A673 (cell line): ENCODE measurements at places on chromosomes 6 and 20. TPM values are rescaled to one million over a fixed set of nuclear protein-coding genes. Genes with fewer than 3 reads are reported as not detected.

The ABHD16B gene
- not detected in 2 replicates for total RNA-seq

- DNase-seq, result no peak
Measured at GRCh38 chr20:45432294-45432693, 16.4 kb downstream of the PIGT start.

- no peak for DNase-seq
Measured at GRCh38 chr6:128990915-128991314, 108.0 kb downstream of the LAMA2 start.

GRCh38 chr20:8431538-8432434, 299.7 kb downstream of the PLCB1 start:
- DNase-seq, result no peak

DNA sequence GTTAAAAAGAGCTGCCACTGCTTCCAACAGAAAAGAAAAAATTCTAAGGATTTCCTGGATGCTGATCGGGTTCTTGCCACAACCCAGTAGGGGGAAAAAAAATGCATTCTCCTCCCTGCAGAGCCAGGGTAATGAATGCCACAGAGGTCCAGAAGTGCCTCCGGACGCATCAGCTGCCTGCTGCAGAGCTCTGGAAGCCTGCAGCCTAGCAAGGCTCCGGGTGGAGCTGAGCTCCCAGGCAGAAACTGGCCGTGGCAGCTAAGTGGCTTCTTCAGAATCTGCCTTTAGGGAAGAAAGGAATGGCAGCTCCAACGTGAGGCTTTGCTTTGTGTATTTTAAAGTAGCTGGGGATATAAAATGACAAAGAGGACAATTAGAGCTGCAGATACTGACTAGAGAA, 155.0 kb downstream of the CFAP61 start:
- DNase-seq, result no peak

The ACOT13 gene
- 31.2 and 40.8 TPM in 2 replicates for total RNA-seq

The TOX2 gene
- 107 and 117 TPM in 2 replicates for total RNA-seq

The PRDM13 gene
- total RNA-seq, result 0.58 and 1.2 TPM in 2 replicates

DNA sequence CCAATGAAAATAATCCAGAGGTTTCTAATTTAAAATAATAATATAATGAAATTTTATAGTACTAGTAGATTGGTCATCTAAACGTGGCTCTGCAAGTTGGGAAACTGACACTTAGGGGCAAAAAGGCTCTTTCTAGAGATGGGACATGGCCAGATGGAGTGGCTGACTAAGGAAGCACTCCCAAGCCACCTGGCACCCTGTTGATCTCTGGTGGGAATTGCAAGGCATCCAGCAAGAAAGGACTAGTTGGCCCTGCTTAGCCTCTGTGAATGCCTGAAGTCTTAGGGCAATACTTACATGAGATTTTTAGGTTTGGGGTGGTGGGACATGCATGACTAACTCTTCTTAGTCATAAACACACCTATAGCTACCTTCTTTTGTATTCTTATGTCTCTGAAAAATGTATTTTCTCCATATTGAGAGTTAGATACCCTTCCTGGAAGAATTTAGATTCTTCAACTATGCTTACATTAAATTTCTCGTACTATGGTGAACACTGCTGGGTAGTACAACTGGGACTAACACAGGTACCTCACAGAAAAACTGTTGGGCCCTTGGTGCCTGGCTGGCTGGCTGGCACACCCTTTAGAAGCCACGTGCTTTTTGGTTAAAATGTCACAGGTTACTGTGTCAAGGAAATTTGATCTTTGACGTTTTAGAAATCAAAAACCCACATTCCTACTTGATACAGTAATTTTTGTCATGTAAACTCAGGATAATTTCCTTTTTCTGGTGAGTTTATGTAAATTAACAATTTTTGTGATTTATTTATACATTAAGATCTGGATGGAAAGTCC, 25.0 kb upstream of the SH3BGRL2 start:
- no peak for DNase-seq

GRCh38 chr6:132400883-132401617, at the start of gene MOXD1:
Gene MOXD1, minus strand, starts transcription at chr6:132401475. Its CDS starts 49 bp downstream, at chr6:132401426.
- no peak for DNase-seq

- DNase-seq, result no peak
Measured at GRCh38 chr6:15061180-15061641, 184.7 kb upstream of the JARID2 start.

DNA sequence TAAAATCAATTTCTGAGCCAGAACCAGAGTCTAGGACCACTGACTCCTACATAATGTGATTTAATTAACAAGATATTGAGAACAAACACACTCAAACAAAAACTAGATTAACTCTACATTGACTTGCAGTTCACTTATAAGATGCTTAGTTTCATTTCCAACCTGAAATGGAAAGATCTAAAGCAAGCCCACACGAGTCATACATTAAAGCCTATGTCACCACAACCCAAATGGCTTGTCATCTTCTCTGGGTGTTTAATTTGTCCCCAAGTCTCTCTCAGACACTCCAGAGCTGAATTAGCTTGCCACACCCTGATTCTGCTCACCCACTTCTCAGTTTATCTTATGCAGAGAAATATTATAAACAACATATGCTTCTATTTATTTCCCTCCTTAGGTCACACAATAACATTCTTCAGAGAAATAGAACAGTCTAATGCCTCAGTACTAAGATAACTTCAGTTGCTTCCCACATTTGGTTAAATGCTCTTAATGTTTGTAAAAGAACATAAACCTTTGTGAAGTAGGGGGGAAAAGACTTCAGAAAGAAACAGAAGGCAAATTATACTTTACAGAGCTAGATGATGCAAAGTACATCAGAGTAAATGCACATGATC, 8.8 kb upstream of the FBXO30 start:
- no peak for DNase-seq

The ADGRF5 gene
- 0.31 and 0.34 TPM in 2 replicates for total RNA-seq

- DNase-seq, result no peak
Measured at GRCh38 chr6:37557645-37558114, 58.0 kb upstream of the CCDC167 start.

DNA sequence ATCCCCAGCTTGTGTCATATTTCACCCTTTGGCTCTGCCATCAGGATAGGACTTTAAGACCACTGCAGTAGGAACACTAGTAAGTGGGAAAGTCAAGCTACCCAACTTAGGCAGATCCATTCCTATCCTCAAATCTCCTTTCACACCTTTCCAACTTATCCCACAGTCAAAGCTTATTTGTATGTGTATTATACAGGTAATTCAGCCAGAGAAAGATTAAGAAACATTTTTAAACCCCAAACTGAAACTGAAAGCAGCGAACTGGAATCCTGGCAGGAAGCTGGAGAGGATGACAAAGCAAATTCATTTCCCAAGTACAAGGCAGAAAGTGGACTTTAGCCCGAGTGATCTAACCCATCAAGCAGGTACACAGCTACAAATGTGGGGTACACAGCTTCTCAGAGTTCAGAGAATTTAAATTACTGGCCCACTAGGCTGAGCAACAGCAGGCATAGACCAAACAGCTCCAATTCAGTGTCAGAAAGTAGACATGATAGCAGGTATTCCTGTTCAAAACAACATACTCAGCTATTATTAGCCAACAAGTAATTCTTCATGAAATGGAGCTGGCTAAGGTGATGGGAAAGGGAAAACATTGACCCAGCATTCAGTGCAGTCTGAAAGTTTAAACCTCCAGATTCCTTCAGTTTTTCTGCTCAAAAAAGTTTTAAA, 39.1 kb downstream of the ILRUN start:
- peak; percentile 64 for DNase-seq

DNA sequence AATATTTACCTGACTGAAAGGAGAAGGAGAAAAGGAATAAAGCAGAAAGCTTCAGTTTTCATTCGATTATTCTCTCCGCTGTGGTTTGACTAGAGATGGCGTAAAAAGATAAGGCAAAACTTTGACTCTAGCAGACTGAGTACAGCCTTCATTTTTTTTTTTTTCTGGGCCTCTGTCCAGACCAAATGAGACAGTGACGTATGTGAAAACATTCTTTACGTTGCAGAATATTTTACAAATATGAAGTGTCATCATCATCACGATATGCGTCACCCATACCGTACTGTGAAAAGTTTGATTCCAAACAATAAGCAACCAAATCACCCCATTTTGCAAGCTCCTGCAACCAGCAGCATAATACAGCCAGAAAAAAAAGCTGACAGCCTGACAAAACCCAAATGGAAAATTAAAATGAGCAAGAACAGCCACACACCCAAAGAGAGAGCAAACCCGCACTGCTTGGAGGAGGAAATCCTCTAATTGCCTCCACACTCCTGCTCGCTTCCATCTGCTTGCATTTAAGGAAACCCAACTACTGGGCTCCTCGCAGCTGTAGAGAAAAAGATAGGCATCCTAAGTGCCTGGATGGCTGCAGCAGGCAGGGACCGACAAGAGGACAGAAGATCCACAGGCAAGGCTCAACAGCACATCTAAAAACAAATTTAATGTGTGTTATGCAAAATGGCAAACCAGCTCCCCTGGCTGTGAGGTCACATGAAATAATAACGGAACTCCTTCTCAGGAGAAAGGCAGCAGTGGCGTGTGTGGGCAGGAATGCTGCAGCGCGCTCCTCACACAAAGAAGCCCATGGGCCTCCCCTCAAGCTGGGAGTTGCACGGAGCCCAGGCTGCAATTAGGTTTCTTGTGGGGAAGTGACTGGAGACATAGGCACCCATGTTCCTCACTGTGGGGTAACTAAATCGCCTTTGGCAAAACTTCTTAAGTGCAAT, 113.1 kb downstream of the FYN start:
- DNase-seq, result peak; percentile 60

- no peak for DNase-seq
Measured at GRCh38 chr20:47380481-47380880, 24.0 kb upstream of the ZMYND8 start.

The PCK1 gene
- total RNA-seq, result not detected in 2 replicates

- DNase-seq, result no peak
Measured at GRCh38 chr6:96016334-96017069, 728 bp downstream of the FUT9 start.

The SALL4 gene
- total RNA-seq, result 17.7 and 18.4 TPM in 2 replicates

The OR2B6 gene
- total RNA-seq, result 0.32 and 0.46 TPM in 2 replicates

The ZSCAN23 gene
- total RNA-seq, result 5.4 and 8.3 TPM in 2 replicates

DNA sequence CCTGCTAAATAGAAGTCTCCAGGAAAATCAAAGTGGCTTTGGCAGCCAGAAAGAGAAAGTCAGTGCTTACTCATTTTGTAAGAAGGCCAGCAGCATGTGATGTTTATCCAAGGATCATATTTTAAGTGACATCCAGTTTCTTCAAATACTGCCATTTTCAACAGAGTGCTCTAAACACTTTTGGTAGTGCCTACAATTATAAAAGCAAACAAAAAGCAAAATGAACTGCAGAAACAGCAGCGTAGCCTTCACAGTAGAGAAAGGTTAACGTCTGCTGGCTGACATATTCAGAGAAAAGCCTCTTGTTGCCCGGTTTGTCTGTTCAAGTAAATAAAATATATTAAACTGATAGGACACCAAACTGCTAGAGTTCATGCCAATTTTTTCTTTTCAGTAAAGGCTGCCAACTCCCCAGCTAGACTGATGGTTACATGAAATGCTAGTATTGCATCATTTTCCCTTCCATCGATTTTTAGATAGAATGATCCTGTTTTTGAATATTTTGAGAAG, 705.7 kb upstream of the SLC35B3 start:
- no peak for DNase-seq

GRCh38 chr6:44627091-44627882, 239.8 kb downstream of the CDC5L start:
- DNase-seq, result no peak

DNA sequence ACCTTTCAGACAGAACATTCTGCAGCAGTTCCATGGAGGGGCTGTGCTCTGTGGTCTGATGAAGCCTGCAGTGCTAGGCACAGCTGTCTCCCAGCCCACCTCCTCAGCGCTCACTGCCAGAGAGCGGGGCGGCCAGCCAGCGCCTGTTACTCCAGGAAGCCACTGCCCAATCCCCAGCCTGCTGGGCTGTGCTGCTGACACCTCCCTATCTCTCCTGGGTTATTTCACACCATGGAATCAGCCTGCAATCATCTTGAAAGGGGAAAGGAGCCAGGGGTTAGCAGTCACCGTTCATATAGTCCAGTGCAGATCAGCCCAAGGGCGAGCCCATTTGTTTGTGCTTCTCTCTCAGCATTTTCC, 46.3 kb upstream of the NHSL1 start:
- peak; percentile 79 for DNase-seq

DNA sequence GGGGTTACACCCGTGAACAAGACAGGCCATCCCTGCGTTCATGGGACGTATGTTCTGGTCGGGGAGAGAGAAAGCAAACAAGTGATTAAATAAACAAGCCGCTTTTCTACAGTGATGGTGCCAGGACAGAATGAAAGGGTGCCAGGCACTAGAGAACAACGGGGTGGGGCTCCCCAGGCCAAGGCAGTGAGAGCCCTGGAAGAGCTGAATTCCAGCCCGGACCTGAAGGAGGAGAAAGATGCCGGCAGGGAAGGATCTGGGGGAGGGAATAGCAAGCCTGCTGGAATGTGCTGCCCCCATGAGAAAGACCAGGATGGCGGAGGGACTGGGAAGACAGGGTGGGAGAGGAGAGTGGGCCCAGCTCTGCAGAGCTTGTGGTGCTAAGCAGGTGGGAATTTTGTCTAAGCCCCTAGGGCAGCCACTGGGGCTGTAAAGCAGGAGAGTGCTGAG, 7.5 kb downstream of the SNAI1 start:
- DNase-seq, result no peak

The LGSN gene
- not detected in 2 replicates for total RNA-seq

- no peak for DNase-seq
Measured at GRCh38 chr6:92114091-92114675, 1305.2 kb downstream of the EPHA7 start.

GRCh38 chr6:108707328-108707976, 140.8 kb upstream of the ARMC2 start:
- DNase-seq, result no peak
